Activated CD8-positive, alpha-beta memory T cell treated with anti-CD3 and anti-CD28 coated beads for 4 hours (primary cell): ENCODE measurements at places on chromosomes 13 and 19.

DNA sequence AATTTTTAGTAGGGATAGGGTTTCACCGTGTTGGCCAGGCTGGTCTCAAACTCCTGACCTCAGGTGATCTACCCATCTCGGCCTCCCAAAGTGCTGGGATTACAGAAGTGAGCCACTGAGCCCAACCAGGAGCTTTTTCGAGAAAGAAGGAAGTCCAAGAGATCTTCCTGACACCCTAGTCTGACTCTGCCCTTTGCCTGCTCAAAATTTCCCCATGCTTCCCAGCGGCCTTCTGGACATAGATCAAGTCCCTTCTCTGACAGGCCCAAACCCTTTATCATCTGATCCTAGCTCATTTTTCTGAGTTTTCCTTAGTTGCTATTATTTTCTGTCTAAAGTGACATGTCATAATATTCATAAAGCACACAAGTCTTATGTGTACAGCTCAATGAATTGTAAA is 1.5 kb upstream of the BAX start:
- no peak for DNase-seq

DNA sequence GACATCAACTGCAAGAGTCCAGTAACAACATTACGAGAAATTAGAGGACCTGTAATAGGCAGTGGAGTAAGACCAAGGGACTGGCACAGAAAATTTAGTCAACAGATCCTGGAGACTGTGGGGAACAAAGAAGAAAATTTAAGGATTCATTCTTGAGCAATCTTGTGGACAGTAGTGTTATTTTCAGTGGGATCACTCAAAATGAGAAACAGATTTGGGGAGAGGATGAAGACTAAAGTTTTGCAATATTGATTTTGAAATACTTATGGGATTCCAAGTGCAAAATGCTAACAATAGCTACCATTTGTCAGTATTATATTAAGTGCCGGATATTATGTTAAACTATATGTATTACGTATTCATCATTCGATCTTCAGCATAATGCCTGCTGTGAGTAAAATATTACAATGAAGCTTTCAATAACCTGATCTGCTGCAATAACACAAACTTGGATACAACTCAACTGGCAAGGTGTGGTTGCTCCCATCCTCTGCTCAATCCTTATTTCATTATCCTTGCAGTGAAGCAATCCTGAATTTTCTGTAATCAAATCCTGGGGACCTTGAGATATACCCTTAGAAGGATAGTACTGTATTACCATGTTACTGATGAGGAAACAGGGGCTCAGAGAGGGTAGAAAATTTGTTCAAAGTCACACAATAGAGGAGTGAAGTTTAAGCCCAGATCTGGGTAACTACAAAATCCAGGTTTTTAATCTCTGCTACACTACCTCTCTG is 84.2 kb downstream of the SACS start:
- DNase-seq, result no peak

GRCh38 chr13:99421758-99422585 is 79.3 kb upstream of the TM9SF2 start:
- DNase-seq, result no peak

DNA sequence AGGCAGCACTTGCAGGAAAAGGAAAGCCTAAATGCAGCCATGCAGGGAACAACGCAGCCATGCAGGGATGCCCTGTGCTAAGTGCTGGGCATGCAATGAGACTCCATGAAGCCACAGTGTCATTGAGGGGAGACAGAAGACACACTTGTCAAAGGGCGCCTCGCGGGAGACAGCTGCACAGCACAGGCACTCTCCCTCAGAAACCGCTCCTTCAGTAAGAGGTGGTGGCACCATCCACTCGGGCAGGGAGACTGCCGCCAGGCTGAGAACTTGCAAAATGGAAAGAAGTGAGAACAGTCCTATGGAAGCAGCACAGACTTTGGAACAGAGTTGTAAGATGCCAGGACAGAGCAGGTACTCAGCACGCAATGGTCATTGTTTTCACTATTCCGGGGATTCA is 51.1 kb downstream of the GGACT start:
- no peak for DNase-seq
